SK-MEL-5 (cell line): ENCODE measurements at places on chromosomes 2 and 18. TPM values are rescaled to one million over a fixed set of nuclear protein-coding genes. Genes with fewer than 3 reads are reported as not detected.

Gene VWC2L
- total RNA-seq: not detected in 2 replicates

Gene SCN1A
- 0.48 and 0.77 TPM in 2 replicates for total RNA-seq

DNA sequence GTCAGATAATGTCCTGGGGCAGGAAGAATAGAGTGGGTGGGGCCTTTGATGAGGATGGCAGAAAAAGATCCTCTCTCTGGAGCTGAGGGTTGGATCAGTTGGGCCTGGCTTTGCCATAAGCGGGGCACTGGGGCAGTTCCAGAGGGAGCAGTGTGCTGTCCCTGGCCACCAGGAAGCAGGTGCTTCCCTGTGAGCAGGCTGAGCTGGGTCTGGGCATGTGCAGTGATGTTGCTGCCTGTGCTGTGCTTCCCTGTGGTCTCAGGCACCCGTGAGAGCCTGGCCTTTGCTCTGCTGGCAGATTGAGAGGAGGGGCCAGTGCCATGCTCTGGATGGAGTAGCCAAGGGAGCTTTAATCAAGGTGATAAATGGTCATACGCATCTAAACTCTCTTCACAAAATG is 14.6 kb upstream of the NPPC start:
- no peak for DNase-seq

DNA sequence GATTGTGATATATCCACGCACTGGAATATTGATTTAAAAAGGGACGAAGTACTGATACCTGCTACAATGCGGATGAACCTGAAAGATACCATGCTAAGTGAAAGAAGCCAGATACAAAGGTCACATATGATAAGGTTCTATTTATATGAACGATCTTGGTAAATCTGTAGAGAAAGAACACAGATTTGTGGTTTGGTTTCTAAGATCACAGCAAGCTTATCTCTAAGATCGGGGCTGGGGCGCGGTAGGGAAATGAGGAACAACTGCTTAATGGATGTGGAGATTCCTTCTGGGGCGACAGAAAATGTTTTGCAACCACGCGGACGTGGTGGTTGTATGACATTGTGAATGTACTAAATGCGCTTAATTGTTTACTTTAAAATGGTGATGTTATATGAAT is 60.1 kb downstream of the NEDD4L start:
- DNase-seq: no peak

- DNase-seq: no peak
Observed at GRCh38 chr18:67139899-67140298, 376.6 kb downstream of the DSEL start.

- DNase-seq: no peak
Observed at GRCh38 chr2:182522972-182523473, 96.2 kb upstream of the PDE1A start.

DNA sequence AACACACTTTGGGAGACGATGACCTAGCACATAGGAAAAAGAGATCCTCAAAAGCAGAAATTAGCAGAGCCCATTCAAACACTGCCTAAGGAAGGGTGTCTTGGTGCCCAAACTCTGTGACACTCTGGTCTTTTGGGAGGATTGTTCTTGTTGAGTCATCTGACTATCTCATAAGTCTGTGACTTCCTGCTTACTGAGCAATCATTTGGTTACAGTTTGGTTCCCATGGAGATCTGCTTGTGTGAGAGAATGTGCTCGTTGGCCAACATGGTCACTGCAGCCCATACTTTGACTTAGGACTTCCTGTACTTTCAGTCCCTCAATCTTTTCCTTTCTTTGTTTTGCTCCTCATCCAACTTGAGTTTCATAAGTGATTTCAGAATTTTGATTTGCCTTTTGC is 602.9 kb downstream of the NYAP2 start:
- DNase-seq: peak; percentile 33
